Activated CD8-positive, alpha-beta memory T cell treated with anti-CD3 and anti-CD28 coated beads, Interleukin-2, amount 50 U/mL, for 48 hours (primary cell): ENCODE measurements at places on chromosomes 7 and 10.

DNA sequence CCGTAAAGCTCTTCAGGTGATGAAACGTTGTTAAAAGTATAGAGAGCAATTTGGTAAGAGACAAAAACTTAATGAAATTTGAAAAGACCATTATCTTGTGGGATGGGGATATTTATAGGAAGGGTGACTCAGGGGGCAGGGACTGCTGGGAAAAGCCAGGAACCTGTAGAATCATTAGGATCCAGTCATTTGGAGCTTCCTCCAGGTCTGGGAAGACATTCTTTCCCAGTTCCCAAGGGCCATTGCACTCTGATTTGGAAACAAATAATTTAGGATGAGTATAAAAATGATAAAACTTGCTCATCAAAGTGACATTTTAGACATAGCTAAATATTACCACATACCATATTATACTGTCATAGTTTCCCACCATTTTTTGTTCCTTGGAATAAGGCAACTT lies 143.9 kb downstream of the PFKFB3 start:
- no peak for DNase-seq

GRCh38 chr10:96261930-96262329 lies 9.4 kb downstream of the BLNK start:
- DNase-seq = no peak

DNA sequence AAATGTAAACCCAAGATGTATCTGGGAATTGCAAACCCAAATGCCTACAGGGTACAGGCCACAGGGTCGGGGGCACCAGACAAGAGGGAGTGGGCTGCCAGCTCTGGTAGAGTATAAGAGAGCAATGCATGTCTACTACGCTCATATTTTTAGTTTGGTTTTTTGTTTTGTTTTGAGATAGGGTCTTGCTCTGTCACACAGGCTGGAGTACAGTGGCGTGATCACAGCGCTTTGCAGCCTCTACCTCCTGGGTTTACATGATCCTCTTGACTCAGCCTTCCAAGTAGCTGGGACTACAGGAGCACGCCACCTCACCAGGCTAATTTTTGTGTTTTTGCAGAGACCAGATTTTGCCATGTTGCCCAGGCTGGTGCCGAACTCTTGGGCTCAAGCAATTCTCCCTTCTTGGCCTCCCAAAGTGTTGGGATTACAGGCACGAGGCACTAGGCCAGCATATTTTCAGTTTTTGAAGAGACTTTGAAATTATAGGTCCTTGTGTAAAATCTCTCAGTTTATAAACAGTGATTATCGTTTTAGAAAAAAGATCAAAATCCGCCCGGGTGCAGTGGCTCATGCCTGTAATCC lies 11.1 kb upstream of the IL15RA start:
- DNase-seq = no peak

DNA sequence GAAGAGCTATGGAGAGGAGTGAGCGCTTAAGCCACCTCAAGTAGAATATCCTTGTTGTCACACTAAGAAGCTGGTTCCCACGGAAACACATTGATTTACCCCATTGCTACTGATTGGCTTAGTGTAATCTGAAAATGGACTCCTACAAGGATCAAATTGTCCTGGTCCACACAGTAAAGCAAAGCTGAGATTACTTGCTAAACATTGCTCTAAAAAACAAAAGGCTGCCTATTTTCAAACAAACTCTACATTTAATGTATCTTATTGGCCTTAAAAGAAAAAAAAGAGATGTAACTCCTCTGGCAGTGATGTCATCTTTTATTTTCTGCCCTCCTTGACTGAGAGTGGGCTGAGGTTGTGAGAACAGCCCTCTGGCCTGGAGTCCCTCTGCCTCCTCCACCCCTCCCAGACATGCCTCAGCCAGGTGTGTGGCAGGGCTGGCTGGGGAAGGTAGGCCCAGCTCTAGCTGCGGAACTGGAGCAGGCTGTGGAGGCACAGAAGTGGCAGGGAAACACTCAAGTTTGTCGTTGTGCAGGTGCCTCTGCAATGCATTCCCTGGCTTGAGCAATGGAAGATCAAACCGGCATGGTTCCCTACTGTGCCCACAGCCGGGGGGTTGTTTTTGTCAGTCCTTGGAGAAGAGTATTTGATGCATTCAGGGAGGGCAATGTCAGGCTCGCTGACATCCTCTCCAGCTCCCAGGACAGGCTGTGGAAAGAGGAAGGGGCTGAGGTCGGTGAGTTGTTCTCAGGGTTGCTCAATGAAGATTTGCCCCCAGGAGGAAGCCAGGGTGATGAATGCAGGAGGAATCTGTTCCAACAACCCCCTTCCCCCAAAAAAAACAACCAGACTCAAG lies 9.1 kb downstream of the KLF6 start:
- DNase-seq = peak; percentile 56

GRCh38 chr10:118062798-118063238 lies 16.1 kb upstream of the RAB11FIP2 start:
- DNase-seq = no peak

DNA sequence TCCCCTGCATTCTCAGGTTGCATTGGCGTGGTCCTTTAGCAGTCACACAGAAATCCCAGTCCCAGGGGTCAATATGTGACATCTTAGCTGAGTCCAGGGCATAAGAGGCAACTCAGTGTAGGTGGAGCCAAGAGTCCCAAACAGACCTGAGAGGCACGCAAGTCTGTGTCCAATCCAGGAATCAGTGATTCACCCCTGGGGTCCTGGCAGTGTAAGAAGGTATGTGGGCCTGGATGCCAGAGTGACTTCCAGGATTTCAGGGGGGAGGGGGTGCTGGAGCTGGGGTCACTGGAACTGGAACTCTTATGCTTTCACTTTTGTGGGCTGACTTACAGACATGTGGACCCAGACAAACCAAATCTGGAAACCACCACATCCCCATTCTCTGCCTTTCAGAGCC lies 26.8 kb downstream of the FRMPD2 start:
- no peak for DNase-seq

DNA sequence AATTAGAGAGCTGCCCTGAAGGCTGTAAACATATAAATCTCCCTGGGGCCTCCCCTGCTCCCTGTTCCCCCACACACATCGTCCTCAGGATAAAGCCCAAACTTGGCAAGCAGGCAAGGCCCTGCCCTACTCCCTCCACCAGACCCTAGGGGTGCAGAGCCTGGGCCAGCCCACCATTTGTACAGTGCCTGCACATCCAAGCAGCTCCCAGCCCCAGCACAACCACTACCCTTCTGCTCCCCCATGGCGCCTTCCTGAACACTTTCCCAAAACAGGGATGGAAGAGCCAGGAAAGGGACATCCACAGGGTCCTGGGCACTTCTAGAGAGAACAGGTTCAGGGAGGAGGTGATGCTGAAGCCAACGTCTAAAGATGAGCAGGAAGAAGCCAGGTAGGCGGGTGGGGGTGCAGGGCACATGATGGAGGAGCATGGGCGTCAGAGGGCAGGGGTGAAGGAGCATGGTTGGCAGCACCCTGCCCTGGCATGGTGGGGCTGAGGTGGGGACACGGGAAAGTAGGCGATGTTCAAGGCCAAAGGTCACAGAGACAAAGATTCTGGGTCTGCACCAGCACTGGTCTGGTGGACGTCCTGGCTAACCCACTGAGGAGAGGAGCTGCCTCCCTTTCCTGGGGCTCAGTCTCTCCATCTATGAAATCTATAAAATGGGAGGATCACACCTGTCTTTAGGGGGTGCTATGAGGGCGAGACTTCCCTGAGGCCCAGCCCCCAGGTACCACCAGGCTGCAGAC lies 140.6 kb downstream of the ARHGAP22 start:
- peak; percentile 26 for DNase-seq

- DNase-seq = no peak
Observed at GRCh38 chr7:156765901-156766656, 125.5 kb downstream of the RNF32 start.

DNA sequence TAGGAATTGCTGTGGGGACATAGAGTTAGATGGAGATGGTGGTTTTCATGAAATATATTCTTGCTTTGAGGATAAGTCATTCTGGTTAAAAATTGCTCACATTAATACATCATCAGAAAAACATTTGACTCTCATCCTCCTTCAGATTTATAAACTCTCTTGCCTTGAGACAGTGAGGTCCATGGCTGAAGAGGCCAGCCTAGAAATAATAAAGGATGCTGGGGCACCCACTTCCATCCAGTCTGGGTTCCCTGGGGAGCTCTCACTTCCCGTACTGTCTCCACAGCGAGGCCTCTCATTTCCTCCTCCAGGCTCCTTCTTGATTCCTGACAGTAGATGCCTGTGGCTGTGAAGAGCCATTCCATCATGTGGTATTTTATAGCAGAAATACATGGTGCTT lies 73.3 kb upstream of the PRKG1 start:
- DNase-seq = no peak
